ENCODE measurements at places on chromosomes 7 and 10.

GRCh38 chr7:2612445-2613097 is 19.2 kb upstream of the TTYH3 start:
- no peak for DNase-seq

- no peak for DNase-seq
These were observed 117.2 kb downstream of the CDH23 start for GRCh38 chr10:71513936-71514335.

- no peak for DNase-seq
These were observed 152.3 kb upstream of the LANCL2 start for GRCh38 chr7:55212838-55213237.

- DNase-seq = no peak
These were observed 125.8 kb downstream of the MAD1L1 start for GRCh38 chr7:2106924-2107323.

DNA sequence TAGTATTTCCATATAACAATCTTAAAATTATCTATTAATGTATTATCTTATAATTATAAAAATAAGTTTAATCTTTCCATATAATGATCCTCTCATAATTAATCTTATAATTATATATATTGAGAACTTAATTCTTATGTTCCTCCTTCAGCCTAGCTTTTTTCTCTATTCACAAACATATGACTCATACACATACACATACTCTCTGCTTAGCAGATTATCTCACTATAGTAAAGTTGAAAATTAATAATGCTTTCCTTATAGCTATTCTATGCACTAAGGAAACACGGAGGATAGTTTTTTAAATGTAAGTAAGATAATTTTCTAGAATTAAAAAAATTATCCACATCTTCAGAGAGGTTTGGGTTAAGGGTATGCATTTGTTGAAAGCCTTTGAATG is 47.7 kb upstream of the ITGB8 start:
- DNase-seq = no peak
